ENCODE measurements at places on chromosomes 5 and 9.

DNA sequence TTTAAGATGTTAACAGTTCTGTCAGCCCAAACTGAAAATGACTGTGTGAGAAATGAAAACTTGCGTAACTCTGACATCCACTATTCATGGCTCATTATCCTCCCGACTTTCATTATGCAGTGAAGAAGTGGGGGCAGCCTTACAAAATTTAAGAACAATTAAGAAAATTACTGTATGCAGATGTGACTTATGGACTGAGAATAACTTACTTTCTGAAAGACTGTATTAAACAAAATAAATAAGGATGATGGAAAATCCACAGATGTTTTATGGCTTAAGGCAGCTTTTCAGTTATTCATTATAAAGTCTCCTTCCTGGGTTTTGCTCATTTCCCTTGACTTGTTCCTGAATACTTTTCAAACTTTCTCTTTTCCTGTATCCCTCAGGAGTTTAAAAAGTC lies 55.2 kb downstream of the GRIN3A start:
- no peak for DNase-seq

DNA sequence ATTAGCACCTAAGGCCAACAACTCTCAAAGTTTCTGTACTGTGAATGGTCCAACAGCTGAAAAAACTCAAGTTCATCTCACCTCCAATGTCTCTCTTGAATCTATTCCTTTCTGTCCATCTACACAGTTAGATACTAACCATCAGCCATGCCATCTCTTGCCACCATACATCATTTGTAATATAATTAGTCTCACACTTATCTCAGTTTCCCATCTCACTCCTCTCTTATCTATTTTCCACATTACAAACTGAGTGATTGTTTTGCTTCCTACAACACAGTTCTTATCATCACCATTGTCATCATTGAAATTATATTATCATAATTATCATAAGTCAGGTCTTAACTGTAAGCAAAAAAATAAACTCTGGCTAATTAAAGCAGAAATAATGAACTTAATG lies 393.9 kb downstream of the PRELID2 start:
- DNase-seq = no peak

- no peak for DNase-seq
These were observed 128.1 kb downstream of the MYO10 start for GRCh38 chr5:16808021-16808420.

- no peak for DNase-seq
These were observed 23.4 kb upstream of the MAMDC2 start for GRCh38 chr9:70020217-70020616.

DNA sequence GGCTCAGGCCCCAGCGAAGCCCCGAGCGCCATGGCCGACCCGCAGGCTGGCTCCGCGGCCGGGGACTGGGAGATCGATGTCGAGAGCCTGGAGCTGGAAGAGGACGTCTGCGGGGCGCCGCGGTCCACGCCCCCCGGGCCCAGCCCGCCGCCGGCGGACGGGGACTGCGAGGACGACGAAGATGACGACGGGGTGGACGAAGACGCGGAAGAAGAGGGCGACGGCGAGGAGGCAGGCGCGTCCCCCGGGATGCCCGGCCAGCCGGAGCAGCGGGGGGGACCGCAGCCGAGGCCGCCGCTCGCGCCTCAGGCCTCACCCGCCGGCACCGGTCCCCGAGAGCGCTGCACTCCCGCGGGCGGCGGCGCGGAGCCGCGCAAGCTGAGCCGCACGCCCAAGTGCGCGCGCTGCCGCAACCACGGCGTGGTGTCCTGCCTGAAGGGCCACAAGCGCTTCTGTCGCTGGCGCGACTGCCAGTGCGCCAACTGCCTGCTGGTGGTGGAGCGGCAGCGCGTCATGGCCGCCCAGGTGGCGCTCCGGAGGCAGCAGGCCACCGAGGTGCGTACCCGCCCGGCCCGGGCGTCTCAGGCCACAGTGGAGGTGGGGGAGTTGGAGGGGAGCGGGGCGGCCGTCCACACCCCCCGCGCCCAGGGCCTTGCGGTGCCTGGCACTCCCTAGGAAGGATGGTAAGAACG lies 1.6 kb downstream of the DMRT2 start:
- peak; percentile 81 for DNase-seq

DNA sequence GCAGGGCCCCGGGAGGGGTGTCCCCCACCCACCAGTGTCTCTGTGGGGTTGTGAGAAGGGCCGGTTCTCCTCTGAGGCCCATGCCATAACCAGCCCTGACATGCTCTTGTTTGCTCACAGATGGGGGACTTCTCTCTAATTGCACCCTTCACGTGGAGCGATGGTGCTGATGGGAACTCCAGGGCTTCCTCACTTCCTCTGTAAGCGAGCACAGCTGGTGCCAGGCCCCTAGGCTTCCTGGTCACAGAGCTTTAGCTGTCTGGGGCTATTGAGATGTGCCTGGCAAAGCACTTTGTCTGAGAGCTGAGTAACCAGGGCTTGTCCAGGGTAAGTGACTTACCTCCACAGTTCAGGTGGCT lies 36.4 kb downstream of the PHF2 start:
- no peak for DNase-seq

GRCh38 chr5:125272357-125272756 lies 525.9 kb upstream of the ZNF608 start:
- DNase-seq = no peak

GRCh38 chr9:130311408-130312140 lies 46.0 kb downstream of the HMCN2 start:
- DNase-seq = no peak

- DNase-seq = no peak
These were observed 895.9 kb upstream of the CDH10 start for GRCh38 chr5:25540628-25541027.

DNA sequence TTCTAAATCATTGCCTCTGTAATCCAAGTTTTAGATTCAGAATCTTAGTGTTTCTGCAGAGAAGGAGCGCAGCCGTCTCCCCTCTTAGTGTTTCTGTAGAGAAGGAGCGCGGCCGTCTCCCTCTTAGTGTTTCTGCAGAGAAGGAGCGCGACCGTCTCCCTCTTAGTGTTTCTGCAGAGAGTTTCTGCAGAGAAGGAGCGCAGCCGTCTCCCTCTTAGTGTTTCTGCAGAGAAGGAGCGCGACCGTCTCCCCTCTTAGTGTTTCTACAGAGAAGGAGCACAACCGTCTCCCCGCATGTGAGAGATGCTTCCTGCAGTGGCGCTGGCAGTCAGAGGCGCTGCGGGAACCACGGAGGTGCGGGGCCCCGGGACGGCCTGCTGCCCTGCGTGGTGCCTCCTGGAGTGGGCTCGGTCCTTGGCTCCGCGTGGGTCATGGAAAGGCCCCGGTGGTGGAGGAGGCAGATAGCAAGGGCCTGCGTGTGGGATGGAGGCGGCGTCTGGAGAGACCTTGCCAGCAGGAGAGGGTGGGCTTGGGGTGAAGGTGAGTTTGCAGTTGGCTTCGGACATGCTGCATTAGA lies 10.9 kb downstream of the CEP72 start:
- no peak for DNase-seq

DNA sequence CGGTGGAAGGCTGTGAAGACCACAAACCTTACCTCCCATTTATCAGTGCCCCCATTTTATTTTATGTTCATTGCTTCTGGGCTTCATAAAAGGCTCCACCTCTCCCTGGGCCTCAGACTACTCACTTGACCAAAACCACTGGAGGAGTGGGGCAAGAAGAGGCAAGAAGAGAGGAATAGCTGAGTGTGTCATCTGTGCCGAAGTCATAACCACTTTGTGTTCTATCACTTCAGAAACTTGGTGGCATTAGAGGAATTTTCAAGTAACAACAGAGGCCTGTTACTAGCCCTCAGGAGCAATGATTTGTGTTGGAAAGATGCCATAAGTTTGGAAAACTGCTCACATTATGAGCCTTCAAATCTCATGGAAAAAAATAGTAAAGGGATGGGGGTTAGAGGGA lies 88.7 kb upstream of the PIK3R1 start:
- no peak for DNase-seq

DNA sequence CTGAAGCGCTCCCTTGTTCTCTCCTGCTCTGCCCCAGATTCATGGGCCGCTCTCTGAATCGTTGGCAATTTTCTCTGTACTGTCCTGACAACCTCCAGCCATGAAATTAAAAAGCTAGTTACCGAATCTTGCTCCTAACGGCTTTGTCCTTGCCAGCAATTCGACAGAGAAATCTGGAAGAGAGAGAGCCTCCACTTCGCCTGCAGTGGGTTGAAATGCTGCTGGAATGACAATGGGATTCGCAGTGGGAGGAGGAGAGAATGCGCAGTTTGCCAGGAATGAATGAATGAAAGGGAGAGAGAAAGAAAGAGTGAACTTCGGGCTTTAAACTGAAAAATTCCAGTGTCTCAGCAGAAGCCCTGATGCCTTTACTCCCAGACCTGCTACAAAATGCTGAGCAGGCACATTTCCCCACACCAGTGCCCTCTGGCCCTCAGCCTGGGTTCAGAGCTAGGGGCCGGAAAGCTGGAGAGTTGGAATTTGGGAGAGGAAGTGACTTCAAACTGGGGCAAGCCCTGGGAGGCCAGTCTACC lies 11.5 kb upstream of the BOD1 start:
- DNase-seq = no peak

DNA sequence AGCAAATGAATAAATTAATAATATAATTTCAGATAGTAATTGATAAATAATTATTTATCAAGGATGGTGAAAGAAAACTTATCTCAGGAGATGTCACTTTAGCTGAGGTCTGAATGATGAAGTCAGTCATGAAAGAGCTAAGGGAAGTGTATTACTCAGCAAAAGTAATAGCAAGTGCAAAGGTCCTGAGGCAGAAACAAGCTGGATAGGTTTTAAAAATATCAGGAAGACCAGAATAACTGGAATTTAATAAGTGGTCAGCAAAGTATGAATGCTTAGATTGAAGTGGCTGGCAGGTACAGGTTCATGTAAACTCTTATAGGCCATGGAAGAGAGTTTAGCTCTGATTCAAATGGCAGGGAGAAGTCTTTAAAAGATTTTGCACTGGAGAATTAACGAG lies 1.0 kb upstream of the NMUR2 start:
- no peak for DNase-seq

DNA sequence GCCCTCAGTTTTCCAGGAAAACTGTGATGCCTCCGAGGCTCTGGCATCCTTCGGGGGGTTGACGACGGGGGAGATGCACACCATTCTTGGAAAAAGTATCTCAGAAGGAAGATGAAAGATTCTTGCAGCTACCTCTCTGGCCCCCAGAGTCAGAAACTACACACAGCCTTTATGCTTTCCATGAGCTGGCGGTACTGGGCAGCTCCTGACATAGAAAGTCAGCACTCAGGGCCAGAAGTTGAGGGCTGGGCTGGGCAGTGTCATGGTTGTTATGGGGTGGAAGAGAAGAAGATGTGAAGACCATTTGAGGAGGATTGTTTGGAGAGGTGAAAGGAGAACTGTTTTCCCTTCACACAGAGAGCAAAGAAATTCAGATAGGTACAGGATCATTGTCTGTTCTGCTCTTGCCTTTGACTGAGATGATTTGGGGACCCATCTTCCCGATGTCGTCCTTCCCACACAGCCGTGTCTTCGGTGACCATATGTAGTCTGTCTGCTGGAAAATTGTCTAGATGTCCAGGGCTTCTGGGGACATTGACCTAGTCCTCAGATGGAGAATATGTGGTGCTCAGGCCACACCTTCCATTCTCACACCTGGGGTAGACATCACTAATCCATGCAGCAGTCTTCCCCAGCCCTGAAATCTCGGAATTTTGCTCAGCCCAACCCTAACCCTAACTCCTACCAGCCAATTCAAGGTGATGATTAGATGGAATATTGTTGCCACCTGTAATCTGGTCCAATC lies 237.1 kb downstream of the CACNA1B start:
- no peak for DNase-seq

GRCh38 chr5:135625486-135625885 lies 46.7 kb upstream of the CXCL14 start:
- no peak for DNase-seq

GRCh38 chr9:90240541-90240940 lies 402.1 kb downstream of the DIRAS2 start:
- DNase-seq = no peak

- DNase-seq = no peak
These were observed 13.4 kb upstream of the PRDM6 start for GRCh38 chr5:123075521-123076163.

DNA sequence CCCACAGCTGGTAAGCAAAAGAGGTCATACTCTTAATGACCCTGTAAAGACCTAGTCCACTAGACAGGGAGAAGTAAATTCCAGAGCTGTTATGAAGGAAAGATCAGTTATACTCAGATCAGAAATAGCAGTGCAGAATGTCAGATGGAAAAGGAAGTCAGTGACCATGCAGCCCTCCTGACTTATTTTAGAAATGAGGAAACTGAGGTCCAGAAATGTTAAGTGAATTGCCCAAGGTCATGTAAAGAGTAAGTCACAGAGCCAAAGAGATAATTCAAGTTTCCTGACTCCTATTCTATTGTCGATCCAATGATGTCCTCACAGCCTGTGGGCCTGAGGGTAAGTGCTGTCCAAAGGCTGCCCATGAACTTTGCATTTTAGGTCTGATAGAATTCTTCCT lies 214.9 kb upstream of the IL12B start:
- no peak for DNase-seq

GRCh38 chr9:33510262-33511183 lies 13.5 kb upstream of the ANKRD18B start:
- peak; percentile 96 for DNase-seq

DNA sequence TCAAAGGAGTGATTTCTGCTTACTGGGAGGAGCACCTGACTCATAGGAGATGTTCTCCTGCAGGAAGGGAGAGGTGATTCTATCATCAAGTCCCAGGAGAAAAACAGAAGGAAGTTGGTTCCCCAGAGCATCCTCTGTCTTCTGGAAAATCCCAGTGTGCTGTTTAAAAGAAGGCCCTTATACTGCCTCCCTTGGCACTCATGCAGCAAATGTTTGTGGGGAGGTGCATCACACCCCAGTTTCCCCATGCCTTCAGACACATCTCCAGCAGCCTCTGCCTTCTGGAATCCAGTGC lies 63.1 kb downstream of the PPARGC1B start:
- DNase-seq = no peak

- peak; percentile 89 for DNase-seq
These were observed 126.0 kb downstream of the TMEM174 start for GRCh38 chr5:73298772-73299630.

- DNase-seq = no peak
These were observed 96.1 kb upstream of the IER5L start for GRCh38 chr9:129273941-129274684.

DNA sequence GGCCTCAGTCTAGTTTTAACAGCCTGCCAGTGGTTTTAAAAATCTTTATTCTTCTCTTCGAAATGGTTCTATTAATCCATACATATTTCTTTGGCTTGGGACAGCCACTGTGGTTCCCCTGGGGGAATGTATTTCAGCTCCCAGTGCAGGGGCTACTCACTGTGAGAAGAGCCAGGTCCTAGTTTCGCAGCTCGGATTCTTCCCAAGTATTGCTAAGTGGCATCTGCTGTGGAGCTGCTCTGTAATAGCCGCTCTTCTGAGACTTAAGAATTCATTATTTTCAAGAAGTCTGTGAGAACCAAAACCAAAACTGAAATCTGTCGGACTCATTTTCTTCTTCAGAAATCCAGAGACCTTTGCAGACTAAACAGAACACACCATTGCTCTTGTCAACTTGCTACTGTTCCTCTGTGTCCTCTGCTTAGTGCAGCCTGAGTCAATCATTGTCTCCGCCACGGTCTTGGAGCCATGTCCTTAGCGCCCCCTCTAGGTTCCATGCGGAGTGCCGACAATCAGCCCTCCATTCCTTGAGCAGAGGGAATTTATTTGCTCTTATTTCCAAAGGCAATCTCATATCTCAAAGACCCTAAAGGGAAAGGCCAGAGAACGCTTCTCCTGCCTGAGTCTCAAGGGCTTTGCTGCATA lies 478.2 kb downstream of the SPATA31D1 start:
- peak; percentile 10 for DNase-seq

- DNase-seq = no peak
These were observed 455.8 kb upstream of the PTGER4 start for GRCh38 chr5:40223884-40224402.
